ENCODE measurements at places on chromosomes 7 and 10. TPM values are rescaled to one million over a fixed set of nuclear protein-coding genes. Genes with fewer than 3 reads are reported as not detected.

- no peak overlapping the region for H3K27ac ChIP-seq
- H3K27me3 ChIP-seq: no peaks in the 10 kb centered on the region
- H3K36me3 ChIP-seq: no peaks in the 10 kb centered on the region
- no peak overlapping the region for H3K4me3 ChIP-seq
- no peaks in the 10 kb centered on the region for H3K4me1 ChIP-seq
- DNase-seq: no peak
Measured at GRCh38 chr7:25926009-25926408, 226.0 kb upstream of the NFE2L3 start.

- DNase-seq: no peak
- no peaks in the 10 kb centered on the region for H3K36me3 ChIP-seq
- no peaks in the 10 kb centered on the region for H3K4me1 ChIP-seq
- H3K4me3 ChIP-seq: no peak overlapping the region
- no peak overlapping the region for H3K27ac ChIP-seq
Measured at GRCh38 chr10:4073912-4074311, 288.9 kb upstream of the KLF6 start.

- H3K27me3 ChIP-seq: no peaks in the 10 kb centered on the region
- H3K4me1 ChIP-seq: no peaks in the 10 kb centered on the region
- DNase-seq: no peak
- no peak overlapping the region for H3K4me3 ChIP-seq
Measured at GRCh38 chr7:100476903-100477870, 1.8 kb downstream of the TSC22D4 start.

DNA sequence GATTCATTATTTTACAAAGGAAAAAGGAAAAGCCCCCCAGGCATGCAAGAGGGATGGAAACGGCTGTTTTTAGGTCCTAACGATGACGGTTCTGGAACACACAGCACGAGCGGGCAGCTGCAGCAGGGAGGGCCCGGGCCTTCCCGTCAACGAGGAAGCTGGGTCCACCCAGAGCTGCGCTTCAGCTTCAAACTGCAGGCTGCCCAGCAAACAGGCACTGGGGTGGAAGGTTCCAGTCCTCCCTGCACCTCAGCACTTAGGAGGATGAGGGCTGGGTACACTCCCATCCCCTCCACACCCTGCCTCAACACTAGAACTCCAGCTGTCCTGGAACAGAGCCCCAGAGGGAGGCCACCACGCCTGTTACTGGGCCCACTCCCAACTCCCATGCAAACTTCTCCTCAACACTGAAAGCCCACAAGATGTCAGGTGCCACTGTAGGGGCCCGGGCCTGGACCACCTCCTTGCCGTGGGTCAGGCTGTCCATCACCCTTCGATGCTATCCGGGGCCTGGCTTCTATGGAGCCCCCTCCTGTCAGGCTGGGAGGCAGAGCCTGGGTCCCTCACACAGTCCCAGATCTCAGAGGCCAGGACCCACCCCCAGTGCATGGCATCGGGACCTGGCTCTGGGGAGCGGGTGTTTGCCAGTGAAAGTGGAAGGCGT lies 33.0 kb downstream of the PAPOLB start:
- H3K36me3 ChIP-seq: no peaks in the 10 kb centered on the region
- H3K27me3 ChIP-seq: no peaks in the 10 kb centered on the region
- no peak overlapping the region for H3K4me3 ChIP-seq
- DNase-seq: no peak

STEAP2 gene
- 13.5 TPM for total RNA-seq

CYP3A7 gene
- not detected for total RNA-seq

CCDC172 gene
- not detected for total RNA-seq

STK31 gene
- 38.9 TPM for total RNA-seq

Measured in Caco-2 (cell line).